Frontal cortex (tissue), 4 donors: ENCODE measurements at places on chromosomes 5 and 9. TPM values are rescaled to one million over a fixed set of nuclear protein-coding genes. Genes with fewer than 3 reads are reported as not detected.

SLCO6A1 gene
- 0.41 TPM for total RNA-seq

GRM6 gene
- total RNA-seq = under 0.01 TPM

SELENOP gene
- total RNA-seq = 41.2 TPM

IGIP gene
- 7.7 TPM for total RNA-seq

PCDHGB6 gene
- total RNA-seq = 9.8 TPM

PIP5KL1 gene
- 6.1 TPM for total RNA-seq

CXCL14 gene
- 7.7 TPM for total RNA-seq

SCGB3A2 gene
- not detected for total RNA-seq

LCN9 gene
- total RNA-seq = not detected

ENC1 gene
- total RNA-seq = 1,653 TPM

TOR1B gene
- 38.3 TPM for total RNA-seq

CENPP gene
- 5.7 TPM for total RNA-seq

PCDHA4 gene
- 12.2 TPM for total RNA-seq

RNF180 gene
- 87.6 TPM for total RNA-seq

NME5 gene
- 13.0 TPM for total RNA-seq

CCNI2 gene
- 1.6 TPM for total RNA-seq

FGF18 gene
- 0.82 TPM for total RNA-seq

ARSI gene
- total RNA-seq = 0.41 TPM

WNK2 gene
- total RNA-seq = 12.6 TPM

TNFSF8 gene
- total RNA-seq = under 0.01 TPM

RELL2 gene
- total RNA-seq = 7.3 TPM

GABRA6 gene
- under 0.01 TPM for total RNA-seq

GNPDA1 gene
- 16.3 TPM for total RNA-seq

SPINK9 gene
- total RNA-seq = not detected

FOXD4L3 gene
- total RNA-seq = not detected

LRRC19 gene
- total RNA-seq = not detected

EIF4E1B gene
- under 0.01 TPM for total RNA-seq

ADAMTS12 gene
- 1.2 TPM for total RNA-seq

RGS3 gene
- 11.4 TPM for total RNA-seq

SLC46A2 gene
- not detected for total RNA-seq

TMEM203 gene
- total RNA-seq = 34.2 TPM

EMB gene
- 6.5 TPM for total RNA-seq

PCDHGB1 gene
- total RNA-seq = 6.1 TPM

PCDHB7 gene
- 9.8 TPM for total RNA-seq

FOXD1 gene
- total RNA-seq = 0.82 TPM

TRAF1 gene
- total RNA-seq = 1.6 TPM

HTR4 gene
- total RNA-seq = 1.2 TPM

RBM18 gene
- 15.9 TPM for total RNA-seq

PCDHA3 gene
- 16.3 TPM for total RNA-seq

SAPCD2 gene
- total RNA-seq = 1.2 TPM

ZBTB5 gene
- 20.4 TPM for total RNA-seq

PCDHB3 gene
- 11.0 TPM for total RNA-seq

FAM174A gene
- 17.9 TPM for total RNA-seq
